ENCODE measurements at places on chromosomes 13 and 19.
A peak's percentile ranks its signal among the peaks of the same experiment; 100 is the strongest.

DNA sequence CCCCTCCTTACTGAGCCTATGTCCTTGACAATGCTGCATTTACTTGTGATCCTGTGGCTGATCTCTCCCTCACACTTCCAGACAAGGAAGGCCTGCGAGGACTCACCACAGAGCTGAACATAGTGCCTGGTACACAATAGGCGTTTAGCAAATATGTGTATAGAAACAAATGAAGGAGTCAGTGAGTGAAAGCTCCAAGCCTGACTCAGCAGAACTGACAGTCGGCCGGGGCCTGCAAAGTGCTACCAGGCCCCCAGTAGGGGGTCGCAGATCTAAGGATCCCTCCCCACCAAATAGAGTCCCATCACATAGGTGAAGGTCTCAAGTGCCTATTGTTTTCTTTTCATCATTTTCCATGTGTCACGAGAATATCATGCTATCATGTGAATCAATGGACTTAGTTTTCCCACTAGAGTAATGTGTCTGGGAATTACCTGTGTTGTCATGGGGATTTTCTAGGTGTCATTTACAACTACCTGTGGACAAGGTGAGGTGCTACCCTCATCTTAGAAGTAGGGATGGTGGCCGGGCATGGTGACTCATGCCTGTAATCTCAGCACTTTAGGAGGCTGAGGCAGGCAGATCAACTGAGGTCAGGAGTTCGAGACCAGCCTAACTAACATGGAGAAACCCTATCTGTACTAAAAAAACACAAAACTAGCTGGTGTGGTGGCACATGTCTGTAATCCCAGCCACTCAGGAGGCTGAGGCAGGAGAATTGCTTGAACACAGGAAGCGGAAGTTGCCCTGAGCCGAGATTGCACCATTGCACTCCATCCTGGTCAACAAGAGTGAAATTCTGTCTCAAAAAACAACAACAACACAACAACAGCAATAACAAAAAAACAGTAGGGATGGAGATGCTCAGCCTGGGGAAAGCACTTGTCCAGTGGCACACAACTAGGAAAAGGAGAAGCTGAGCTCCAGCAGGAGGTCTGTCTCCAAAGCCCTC is 50.3 kb upstream of the CYP2A7 start:
- DNase-seq, result no peak

GRCh38 chr13:66553391-66553790 is 676.7 kb downstream of the PCDH9 start:
- no peak for DNase-seq

- no peak for DNase-seq
Observed at GRCh38 chr13:27534981-27535380, 84.6 kb upstream of the MTIF3 start.

DNA sequence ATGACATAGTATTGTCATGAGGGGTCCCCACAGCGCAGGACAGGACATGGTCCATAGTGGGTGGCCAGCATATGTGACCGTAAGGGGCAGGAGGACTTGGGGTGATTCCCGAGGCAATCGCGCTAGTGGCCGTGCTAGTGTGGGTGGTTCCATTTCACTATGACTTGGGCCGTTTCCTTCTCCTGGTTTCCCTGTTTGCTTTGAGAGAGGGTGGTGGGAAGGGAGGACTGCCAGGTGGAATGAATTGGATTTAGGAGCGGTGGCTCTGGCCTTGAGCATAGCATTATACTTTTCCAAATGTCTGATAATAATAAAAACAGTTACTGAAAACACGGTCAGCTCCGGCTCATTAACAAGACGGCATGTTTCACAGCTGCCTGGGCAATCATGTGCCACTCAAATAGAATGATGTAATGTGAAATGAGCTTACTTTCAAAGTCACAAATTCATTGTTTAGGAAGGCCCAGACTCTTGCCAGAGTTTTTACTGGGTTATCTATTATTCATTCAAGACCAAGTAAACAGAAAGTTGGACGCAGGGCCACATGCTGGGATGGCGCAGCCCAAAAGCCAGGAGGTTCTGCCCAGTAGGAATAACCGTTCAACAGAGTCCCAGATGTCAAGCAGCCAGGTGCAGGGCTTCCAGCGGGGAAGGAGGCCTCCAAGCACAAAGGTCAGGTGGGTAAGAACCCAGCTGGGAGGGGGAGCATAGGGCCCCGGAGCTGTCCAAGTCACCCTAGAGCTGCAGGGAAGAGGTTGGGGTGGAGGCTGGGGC is 19.6 kb upstream of the SLC15A1 start:
- no peak for DNase-seq

- no peak for DNase-seq
Observed at GRCh38 chr13:28056970-28057712, 43.2 kb downstream of the FLT3 start.

DNA sequence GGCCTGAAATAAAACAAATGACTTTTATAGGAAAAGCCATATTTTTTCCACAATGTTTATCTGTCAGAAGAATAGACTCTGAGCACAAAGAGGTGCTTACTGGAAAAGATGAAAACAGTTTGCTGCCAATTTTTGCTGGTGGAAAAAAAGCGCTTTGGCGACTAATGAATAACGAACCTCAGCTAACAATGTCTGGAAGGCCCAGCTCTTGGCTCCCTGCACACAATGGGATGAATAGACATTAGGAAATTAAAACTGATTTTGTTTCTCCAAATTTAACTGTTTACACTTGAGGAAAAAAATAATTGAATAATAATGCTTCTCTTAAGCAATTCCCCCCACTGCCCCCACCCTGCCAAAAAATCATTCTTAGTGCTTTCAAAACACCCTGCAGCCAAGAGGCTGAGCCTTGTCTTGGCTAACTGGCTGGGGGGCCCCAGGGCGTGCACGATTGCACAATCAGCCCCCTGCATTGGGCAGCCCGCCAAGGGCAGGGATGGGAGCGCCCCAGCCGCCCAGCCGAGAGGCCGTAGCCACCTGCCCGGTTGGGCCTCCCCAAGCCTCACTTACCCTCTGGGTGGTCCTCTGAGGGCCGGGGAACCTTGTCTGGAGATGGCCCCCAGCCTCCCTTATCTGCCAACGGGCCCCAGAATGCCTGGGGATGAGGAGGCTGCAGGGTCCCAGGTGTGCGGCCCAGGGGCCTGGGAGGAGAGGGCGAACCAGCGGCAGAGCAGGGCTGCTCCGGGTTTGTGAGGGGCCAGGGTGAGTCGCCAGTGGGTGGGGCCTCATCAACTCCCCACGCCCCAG is 16.8 kb downstream of the CEBPG start:
- DNase-seq, result no peak

DNA sequence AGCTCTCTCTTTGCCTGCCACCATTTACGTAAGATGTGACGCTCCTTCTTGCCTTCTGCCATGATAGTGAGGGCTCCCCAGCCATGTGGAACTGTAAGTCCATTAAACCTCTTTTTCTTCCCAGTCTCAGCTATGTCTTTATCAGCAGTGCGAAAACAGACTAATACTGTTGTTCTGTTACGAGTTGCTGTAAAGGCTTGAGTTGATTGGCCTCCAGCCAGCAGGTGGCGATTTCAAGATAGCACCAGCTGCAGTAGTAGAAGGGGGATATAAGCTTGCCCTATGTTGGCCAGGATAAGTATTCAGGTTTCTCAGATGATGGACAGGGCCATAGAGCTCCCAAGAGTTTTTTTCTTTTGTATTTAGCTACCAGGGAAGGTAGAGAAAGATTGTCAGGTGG is 385.5 kb downstream of the MZT1 start:
- DNase-seq, result peak; percentile 8

DNA sequence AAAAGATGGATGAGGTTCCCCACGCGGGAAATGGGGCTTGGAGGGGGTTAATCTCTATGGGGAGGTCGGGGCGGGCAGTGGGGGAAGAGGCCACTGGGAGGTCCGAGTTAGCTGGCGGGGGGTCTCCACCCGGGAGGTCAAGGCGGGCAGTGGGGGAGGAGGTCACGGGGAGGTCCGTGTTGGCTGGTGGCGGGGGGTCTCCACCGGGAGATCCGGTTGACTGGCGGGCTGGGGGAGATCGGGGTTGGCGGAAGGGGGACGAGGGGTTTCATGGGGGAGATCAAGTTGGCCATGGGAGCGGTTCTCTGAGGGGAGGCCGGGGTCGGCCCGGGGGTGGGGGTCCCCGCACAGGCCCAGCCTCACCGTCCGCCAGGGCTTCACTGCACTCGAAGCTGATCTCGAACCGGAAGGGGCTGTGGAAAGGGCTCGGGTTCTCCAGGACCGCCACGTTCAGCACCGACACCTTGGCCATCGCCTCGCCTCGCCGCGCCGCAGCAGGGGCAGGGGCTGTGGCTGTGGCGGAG is 342 bp downstream of the ASF1B start:
- DNase-seq, result no peak

DNA sequence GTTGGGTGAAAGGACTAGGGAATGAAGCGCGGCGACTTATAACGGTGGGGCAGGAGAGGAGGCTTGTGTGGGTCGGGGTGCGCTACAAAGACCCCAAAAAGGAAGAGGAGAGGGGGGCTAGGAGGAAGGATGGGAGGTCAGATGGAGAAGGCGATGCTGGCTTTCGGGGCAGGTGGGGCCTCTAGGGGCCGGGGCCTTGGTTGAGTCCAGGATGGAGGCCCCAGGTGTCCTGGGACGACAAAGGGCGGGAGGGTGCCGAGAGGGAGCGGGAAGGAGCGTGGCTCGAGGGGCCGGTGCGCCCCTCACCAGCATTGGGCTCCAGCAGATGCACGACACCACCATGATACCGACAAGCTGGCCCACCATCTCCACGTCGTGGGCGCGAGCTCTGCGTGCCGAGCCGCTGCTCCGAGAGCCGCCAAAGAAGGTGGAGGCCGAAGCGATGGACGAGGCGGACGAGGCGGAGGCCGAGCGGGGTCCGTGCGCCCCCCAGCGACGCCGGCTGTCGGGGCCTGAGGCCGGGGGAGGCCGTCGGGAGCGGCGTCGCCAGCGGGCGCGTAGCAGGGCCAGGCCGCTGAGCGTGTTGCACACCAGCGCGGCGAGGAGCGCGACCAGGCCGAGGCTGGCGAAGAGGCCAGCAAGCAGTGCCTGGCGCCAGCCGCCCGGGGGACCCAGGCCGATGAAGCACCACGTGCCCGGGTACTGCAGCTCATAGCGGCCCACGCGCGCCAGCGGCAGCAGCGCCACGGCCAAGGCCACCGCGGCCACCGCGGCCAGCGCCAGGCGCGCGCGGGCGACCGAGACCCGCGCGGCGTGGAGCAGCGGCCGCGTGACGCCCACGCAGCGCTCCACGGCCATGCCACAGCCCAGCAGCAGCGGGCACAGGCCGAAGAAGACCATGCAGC is 1.8 kb downstream of the PTGER1 start:
- DNase-seq, result no peak

DNA sequence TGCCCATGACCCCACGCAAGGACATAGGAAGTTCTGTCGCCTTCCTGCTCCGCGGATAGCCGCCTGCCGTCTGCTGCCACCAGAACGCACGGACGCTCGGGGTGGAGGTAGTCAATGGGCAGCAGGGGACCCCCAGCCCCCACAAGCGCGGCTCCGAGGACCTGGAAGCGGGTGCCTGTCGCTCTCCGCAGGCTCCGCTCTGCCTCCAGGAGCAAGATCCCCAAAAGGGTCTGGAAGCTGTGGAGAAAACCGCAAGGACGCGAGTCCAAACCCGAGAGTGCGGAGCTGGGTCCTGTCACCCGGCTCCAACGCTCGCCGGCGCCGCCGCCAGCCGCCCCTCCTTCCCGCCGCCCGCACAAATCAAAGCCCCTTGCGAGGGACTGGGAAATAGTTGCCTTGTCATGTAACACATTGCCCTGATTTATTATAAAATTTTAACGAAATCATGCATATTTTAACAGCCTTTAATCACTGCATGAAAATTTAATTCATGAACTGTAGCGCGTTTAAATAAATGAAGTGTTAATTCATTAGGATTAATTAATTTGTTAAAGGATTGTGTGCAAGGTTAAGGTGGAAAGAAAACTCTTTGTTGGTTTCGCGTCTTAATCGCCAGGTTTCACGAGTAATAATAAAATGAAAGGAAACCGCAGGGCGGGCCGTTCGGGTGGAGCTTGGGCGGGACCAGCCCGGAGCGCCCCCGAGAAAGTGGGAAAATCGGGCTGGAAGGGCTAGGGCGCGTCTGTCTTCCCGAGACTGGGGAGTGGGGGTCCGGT is 5.5 kb upstream of the POU4F1 start:
- DNase-seq, result peak; percentile 58

DNA sequence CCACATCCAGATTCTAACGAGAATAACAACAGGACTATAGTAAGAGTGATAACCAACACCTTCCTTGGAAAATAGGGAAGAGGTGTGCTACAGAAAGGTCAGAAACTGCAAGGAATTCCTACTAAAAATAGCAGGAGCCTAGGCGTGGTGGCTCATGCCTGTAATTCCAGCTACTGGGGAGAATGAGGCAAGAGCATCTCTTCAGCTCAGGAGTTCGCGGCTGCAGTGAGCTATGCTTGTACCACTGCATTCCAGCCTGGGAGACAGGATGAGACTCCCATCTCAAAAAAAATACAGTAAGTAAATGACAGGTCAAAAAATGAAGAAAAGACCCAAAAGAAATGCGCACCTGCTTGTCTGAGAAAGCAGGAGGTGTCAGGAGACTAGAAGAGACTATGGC is 101.5 kb upstream of the TSHZ3 start:
- no peak for DNase-seq

GRCh38 chr13:73991884-73992283 is 142.3 kb downstream of the KLF12 start:
- no peak for DNase-seq

DNA sequence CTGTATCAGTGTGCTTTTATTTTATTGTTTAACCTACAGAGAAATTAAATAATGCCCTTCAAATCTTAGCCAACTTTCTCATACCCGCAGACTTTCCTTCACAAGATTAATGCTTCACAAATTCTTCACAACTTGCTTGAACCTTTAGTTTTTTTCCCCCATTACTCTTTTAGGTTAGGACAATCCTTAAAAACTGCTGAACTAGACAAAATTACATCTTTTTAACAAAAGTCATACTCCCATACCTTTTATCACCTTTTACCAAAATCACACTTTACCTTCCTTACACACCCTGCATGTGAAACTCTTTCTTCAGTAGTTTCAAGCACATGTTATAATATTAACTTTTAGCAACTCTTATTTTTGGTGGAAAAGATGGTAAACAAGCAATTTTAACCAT is 58.5 kb downstream of the SCGB2B2 start:
- no peak for DNase-seq

GRCh38 chr19:48102870-48103751 is 7.5 kb downstream of the PLA2G4C start:
- peak; percentile 69 for DNase-seq

- no peak for DNase-seq
Observed at GRCh38 chr19:15557223-15557622, 48.9 kb downstream of the CYP4F22 start.

GRCh38 chr19:11456659-11457058 is 21.2 kb downstream of the PRKCSH start:
- no peak for DNase-seq

Data from neural progenitor cell (in vitro differentiated cells).